ENCODE measurements at places on chromosomes 5 and 9. TPM values are rescaled to one million over a fixed set of nuclear protein-coding genes. Genes with fewer than 3 reads are reported as not detected.

The MARCHF11 gene
- polyA plus RNA-seq: not detected

The SLC2A6 gene
- 11.9 TPM for polyA plus RNA-seq

The IFNA21 gene
- not detected for polyA plus RNA-seq

The TMEM252 gene
- not detected for polyA plus RNA-seq

The MYORG gene
- polyA plus RNA-seq: 1.7 TPM

The FOXD1 gene
- 0.15 TPM for polyA plus RNA-seq

The FOXD4L6 gene
- not detected for polyA plus RNA-seq

The SURF4 gene
- polyA plus RNA-seq: 15.6 TPM

The GARIN3 gene
- 0.70 TPM for polyA plus RNA-seq

The SPACA9 gene
- polyA plus RNA-seq: 24.8 TPM

The SH2D3C gene
- polyA plus RNA-seq: 1.3 TPM

The PCDHGB4 gene
- polyA plus RNA-seq: 2.1 TPM

The CTXN3 gene
- not detected for polyA plus RNA-seq

The ASPN gene
- 0.70 TPM for polyA plus RNA-seq

The HTR1A gene
- polyA plus RNA-seq: not detected

The SEPTIN8 gene
- polyA plus RNA-seq: 46.5 TPM

The OR1J2 gene
- polyA plus RNA-seq: not detected

The C9orf43 gene
- not detected for polyA plus RNA-seq

The KCNV2 gene
- not detected for polyA plus RNA-seq

The DIPK1B gene
- polyA plus RNA-seq: 15.5 TPM

The SLC36A2 gene
- polyA plus RNA-seq: not detected

The TMOD1 gene
- 15.1 TPM for polyA plus RNA-seq

The PRR16 gene
- 0.25 TPM for polyA plus RNA-seq

The TAF11L10 gene
- polyA plus RNA-seq: not detected

The FAM163B gene
- not detected for polyA plus RNA-seq

The SLC9A3 gene
- polyA plus RNA-seq: 2.3 TPM

The CATSPER3 gene
- polyA plus RNA-seq: not detected

The ANKHD1 gene
- polyA plus RNA-seq: 42.8 TPM

The ARL10 gene
- 1.1 TPM for polyA plus RNA-seq

The PCDHGA4 gene
- polyA plus RNA-seq: 0.27 TPM

The ANKRD18A gene
- polyA plus RNA-seq: 1.4 TPM

The PCDHGA9 gene
- 1.9 TPM for polyA plus RNA-seq

The ZBTB26 gene
- 0.74 TPM for polyA plus RNA-seq

The RCL1 gene
- polyA plus RNA-seq: 7.9 TPM

The MYO10 gene
- 99.8 TPM for polyA plus RNA-seq

The IL9 gene
- polyA plus RNA-seq: not detected

The GRK6 gene
- polyA plus RNA-seq: 5.0 TPM

The FBXW11 gene
- polyA plus RNA-seq: 16.0 TPM

The FGF10 gene
- polyA plus RNA-seq: not detected

The DCAF12 gene
- polyA plus RNA-seq: 5.9 TPM

The CD274 gene
- polyA plus RNA-seq: 0.27 TPM

The SLC1A1 gene
- polyA plus RNA-seq: 10.8 TPM

The SYK gene
- not detected for polyA plus RNA-seq

The FBXL7 gene
- polyA plus RNA-seq: not detected

The CFAP157 gene
- polyA plus RNA-seq: not detected

The LHFPL2 gene
- polyA plus RNA-seq: 1.2 TPM

The POLR3G gene
- polyA plus RNA-seq: 6.2 TPM

The PDE6A gene
- polyA plus RNA-seq: not detected

The ALDOB gene
- not detected for polyA plus RNA-seq

The KIF24 gene
- 0.23 TPM for polyA plus RNA-seq

The INSL4 gene
- polyA plus RNA-seq: not detected

The GADD45G gene
- polyA plus RNA-seq: 0.23 TPM

The CRB2 gene
- not detected for polyA plus RNA-seq

The PRSS3 gene
- polyA plus RNA-seq: 26.2 TPM
